ENCODE measurements at places on chromosomes 1 and 21. TPM values are rescaled to one million over a fixed set of nuclear protein-coding genes. Genes with fewer than 3 reads are reported as not detected.
A peak's percentile ranks its signal among the peaks of the same experiment; 100 is the strongest.

Gene CDCA8
- 6.1 TPM for total RNA-seq

Gene SH2D5
- total RNA-seq, result 7.2 TPM

Gene DCST2
- not detected for total RNA-seq

Gene LRRC71
- total RNA-seq, result not detected

Gene OR10J1
- not detected for total RNA-seq

DNA sequence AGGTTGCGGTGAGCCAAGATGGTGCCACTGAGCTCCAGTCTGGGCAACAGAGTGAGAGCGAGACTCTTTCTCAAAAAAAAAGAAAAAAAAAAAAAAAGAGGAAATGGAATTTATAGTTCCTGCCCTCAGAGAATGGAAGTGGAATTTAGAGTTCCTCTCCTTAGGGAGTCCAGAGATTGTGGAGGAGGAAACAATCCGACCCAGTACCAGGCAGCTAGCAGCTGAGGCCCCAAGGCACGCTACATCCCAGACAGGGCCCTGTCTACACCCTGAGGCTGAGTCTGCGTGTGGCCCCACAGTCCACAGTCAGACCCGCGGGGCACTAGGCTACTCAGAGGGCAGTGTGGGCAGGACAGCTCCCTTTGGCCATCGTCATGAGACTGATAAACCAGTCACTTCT, 1.9 kb upstream of the MFN2 start:
- DNase-seq, result no peak
- H3K4me1 ChIP-seq, result peaks cover 5% of the 10 kb centered on the region
- H3K36me3 ChIP-seq, result peaks cover 26% of the 10 kb centered on the region
- no peaks in the 10 kb centered on the region for H3K27me3 ChIP-seq
- no peak overlapping the region for H3K27ac ChIP-seq

GRCh38 chr1:169487561-169487960, 1.8 kb upstream of the SLC19A2 start:
- DNase-seq, result no peak
- H3K36me3 ChIP-seq, result no peaks in the 10 kb centered on the region
- H3K4me1 ChIP-seq, result peaks cover 5% of the 10 kb centered on the region

DNA sequence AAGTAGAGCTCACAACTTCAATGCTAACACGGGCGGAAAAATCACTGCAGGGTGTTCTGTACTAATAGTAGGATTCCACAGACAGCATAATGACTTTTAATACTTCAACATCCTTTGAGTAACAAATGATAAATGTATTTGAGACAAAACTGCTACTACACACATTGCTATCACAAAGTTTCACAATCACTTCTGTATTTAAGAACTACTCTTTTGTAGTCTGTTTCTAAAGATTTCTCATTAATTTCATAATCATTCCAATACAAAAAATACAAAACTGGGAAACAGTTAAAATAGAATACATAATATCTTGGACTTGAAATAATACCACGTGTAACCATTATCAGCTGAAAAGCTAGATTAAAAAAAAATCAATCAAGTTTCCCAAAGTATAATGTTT, 2.7 kb downstream of the HMGN1 start:
- no peak for DNase-seq
- H3K27me3 ChIP-seq, result no peaks in the 10 kb centered on the region
- H3K27ac ChIP-seq, result no peak overlapping the region
- H3K36me3 ChIP-seq, result peaks cover 26% of the 10 kb centered on the region
- H3K4me3 ChIP-seq, result no peak overlapping the region
- H3K4me1 ChIP-seq, result peaks cover 5% of the 10 kb centered on the region

GRCh38 chr1:243742819-243743218, 107.2 kb downstream of the AKT3 start:
- H3K27me3 ChIP-seq, result no peaks in the 10 kb centered on the region
- H3K4me1 ChIP-seq, result peaks cover 17% of the 10 kb centered on the region
- peak; percentile 96 for DNase-seq
- H3K36me3 ChIP-seq, result no peaks in the 10 kb centered on the region
- no peak overlapping the region for H3K27ac ChIP-seq

DNA sequence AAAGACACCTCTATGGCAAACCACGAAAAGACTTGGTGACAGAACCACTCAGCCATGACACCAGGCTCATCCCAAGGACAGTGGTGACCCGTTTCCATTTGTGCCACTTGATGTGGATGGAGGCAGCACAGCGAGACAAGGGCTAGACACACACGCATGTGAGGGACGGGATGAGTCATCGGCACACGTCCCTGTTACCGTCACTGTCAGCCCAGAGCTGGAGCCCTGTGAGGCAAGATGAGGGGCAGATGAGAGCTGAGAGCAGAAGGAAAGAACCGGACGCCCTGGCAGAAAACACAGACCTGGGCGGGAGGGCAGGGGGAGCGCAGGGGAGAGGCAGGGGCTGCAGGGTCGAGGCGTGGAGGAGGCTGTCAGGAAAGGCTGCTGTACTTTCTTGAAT, 57.8 kb downstream of the SIK1 start:
- DNase-seq, result peak; percentile 46
- H3K4me1 ChIP-seq, result no peaks in the 10 kb centered on the region
- H3K27me3 ChIP-seq, result no peaks in the 10 kb centered on the region
- no peaks in the 10 kb centered on the region for H3K36me3 ChIP-seq
